ENCODE measurements at places on chromosomes 7 and 10.

GRCh38 chr10:89269433-89270152, 18.0 kb upstream of the LIPA start:
- DNase-seq: no peak

GRCh38 chr10:49410365-49411074, 14.6 kb upstream of the DRGX start:
- DNase-seq: no peak

DNA sequence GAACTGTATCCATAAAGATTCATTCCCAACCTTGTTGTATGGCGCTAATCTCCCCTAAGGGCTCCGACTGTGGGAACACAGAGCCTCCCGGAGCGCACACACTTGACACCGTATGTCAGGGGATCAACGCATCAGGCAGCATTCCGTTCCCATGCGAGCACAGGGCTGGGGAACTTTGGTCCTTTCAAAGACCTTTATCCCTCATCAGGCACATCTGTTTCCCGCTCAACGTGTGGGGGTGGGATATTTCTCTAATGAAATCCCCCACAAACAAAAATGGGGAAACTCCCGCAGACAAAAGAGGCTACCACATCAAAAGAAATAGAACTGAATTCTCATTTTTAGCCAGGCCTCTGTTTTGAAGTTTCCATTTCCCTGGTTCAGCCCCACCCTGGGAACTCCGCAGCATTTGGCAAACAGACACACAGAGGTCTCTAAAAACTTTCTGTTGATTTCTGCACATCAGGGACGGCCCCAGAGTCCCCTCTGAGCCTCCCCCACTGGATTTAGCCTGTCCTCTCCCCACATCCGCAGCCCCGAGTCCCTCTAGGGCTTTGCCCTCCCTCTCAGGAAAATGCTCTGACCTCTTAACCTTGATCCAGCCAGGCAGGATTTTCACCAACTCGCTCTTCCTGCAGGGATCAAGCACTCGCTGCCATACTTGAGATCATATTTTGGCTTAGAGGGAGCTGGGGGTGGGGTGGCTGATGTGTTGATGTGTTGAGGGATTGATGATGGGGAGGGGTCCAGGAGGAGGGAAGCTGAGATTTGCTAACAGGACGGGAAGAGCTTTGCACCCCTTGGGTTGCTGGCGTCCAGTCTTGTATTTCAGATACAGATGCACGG, 6.6 kb downstream of the CPA5 start:
- DNase-seq: no peak

- DNase-seq: no peak
Measured at GRCh38 chr7:118734541-118734940, 510.0 kb downstream of the ANKRD7 start.

DNA sequence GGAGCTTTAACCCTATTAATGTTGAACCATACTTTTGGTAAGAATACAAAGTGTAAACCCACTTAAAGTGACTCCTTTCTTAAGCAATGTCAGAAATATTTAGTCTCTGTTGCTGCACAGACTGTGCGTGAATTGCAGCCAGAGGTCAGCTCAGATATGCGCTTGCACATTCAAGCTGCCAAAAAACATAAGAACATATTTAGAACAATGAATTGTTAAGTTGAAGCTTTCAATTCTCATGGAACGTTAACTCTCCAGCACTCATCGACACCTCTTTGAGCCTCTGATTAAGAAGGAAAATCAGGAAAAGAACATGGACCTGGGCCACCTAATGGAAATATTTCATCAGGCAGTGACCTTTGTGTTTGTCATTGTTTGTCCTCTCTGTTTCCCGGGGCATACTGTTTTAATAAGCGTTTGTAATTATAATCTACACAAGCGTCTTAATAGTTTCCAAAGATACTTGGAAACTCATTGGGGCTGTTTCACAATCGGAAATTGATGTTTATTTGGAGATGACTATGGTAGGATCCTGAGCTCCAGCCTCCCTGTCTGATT, 193.0 kb upstream of the CELF2 start:
- no peak for DNase-seq

DNA sequence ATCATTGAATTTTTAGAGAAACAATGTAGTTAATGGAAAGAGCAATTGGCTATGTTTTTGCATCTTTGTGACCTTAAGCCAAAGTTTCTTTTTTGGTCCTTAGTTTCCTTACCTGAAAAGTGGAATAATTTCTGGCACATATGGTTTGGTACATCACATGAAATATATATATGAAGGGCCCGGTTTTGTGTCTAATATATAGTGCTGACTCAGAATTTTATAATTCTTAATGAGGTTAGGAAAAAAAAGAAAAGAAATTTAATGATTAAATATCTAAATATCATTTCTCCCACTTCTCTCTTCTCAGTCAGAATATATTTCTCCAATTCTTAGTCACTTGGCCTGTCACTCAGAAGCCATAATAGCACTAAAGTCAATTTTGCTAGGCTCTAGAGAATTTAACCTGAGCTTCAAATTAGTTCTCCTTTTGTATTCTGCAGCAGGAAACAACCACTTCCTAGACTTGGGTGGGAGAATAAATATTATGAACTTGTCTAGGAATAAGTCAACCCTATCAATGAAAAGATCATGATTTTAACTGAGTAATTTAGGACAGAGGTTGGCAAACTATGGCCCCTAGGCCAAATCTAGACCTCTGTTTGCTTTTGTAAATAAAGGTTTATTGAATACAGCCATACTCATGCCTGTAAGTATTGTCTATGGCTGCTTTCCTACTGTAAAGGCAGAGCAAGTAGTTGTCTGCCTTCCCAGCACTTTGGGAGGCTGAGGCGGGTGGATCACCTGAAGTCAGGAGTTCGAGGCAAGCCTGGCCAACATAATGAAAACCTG, 34.6 kb downstream of the PPP1R9A start:
- no peak for DNase-seq

All from stimulated activated CD4-positive, alpha-beta T cell treated with anti-CD3 and anti-CD28 coated beads, Interleukin-2, amount 100 ng/mL, for 48 hours (primary cell).